ENCODE measurements at places on chromosomes 5 and 9. TPM values are rescaled to one million over a fixed set of nuclear protein-coding genes. Genes with fewer than 3 reads are reported as not detected.

GRCh38 chr5:152070591-152070990 lies 145.9 kb upstream of the GLRA1 start:
- DNase-seq: no peak

GRCh38 chr5:113508756-113509155 lies 4.7 kb upstream of the YTHDC2 start:
- DNase-seq: no peak

DNA sequence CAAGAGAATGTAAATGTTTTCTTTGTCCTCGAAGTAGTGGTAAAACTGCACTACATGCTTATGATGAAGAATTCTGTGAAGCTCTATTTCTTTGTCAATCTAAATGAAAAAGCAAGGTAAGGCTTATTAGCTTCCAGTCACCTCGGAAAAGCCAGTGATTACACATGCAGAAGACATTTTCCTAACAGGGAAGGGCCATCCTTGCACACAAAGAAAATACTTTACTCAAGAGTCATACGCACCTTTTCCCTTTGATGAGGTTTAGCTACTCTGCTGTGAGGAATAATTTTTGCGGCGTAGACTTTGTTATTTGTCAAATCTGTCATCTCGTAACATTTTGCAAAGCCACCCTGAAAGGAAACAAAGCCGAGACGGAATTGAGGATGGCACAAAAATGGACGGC lies 1.1 kb downstream of the PLK2 start:
- no peak for DNase-seq

GRCh38 chr5:59956130-59956783 lies 62.7 kb upstream of the PDE4D start:
- no peak for DNase-seq

The HACD4 gene
- 0.23 TPM for polyA plus RNA-seq
